ELR (cell line): ENCODE measurements at places on chromosomes 16 and 17.

GRCh38 chr17:42819939-42820535, 4.0 kb downstream of the BECN1 start:
- peak; percentile 85 for DNase-seq

- DNase-seq = peak; percentile 57
These were observed 71.6 kb downstream of the MYO1D start for GRCh38 chr17:32805029-32805976.

DNA sequence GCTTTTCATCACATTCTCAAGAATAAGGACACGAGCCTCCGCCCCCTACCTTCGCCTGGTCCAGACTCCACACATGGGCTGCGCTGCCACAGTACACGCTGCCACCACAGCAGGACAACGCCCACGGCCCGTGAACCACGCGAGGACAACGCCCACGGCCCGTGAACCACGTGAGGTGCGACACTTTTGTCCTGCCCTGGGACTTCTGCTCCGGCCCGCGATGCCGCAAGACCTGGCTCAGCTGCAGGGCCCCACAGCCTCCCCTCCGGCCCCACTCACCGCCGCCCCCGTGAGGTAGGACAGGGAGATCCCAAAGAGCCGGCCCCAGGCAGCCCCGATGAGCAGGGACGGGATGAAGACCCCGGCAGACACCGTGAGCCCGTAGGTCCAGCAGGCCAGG, 5.9 kb upstream of the CCDC154 start:
- DNase-seq = no peak

DNA sequence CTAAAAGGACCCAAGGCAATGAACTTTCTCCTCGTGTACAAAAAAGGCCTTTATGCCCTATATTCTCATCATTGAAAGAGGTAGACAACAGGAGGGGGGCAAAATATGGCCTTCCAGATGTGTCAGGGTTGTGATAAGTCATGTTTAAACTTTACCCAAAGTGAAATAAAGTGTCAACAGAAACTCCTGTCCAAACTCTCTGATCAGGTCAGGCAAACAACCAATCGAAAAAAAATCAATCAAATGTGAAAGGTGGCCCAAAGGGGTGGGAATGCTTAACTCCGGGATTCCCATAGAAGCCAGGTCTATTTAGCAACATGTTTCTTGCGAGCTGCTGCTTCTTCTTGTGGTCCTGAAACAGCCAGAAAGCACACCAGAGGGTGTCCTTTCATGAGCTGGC, 49.5 kb upstream of the SOX9 start:
- no peak for DNase-seq

DNA sequence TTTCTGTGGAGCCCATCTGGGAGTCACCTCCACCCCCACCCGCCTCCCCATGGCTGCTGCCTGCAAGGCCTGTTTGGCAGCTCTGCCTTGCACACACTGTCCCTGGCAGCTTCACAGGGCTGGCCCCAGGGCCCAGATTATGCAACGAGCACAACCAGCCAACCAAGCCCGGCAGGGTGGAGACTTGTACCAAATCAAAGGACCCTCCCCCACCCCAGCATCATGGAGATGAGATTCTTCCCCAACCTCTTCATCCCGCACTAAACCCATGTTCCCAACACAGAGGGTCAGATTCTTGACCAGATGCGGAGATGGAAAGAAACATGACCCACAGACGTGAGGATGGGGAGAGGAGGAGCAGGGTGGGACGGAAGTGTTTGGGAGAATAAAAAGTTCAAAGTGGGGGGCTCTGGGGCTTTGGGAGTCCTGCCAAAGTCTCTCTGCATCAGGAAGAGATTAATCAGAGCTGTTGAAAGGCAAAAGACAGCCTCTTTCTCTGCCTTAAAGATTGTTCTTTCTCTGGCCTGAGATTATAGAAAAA, 3.8 kb downstream of the SMARCD2 start:
- no peak for DNase-seq

DNA sequence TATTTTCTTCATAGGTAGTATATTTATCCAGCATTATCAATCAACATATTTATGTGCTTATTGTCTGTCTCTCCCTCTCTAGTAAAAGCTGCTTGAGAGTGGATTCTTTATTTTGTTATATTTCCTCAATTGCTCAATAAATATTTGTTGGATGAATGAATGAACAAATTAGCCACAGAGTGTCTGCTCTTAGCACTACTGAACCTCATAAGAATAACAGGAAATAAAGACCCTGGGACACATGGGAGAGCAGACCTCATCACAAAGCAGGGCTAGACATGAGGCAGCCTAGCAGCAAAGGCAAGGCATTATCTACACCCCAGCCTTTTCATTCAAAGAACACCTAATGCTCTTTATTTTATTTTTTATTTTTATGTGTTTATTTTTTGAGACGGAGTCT, 34.9 kb upstream of the TANC2 start:
- no peak for DNase-seq

GRCh38 chr17:77274096-77274845, 133.5 kb downstream of the SEC14L1 start:
- no peak for DNase-seq

- no peak for DNase-seq
These were observed 82.1 kb downstream of the MSI2 start for GRCh38 chr17:57338257-57338914.

DNA sequence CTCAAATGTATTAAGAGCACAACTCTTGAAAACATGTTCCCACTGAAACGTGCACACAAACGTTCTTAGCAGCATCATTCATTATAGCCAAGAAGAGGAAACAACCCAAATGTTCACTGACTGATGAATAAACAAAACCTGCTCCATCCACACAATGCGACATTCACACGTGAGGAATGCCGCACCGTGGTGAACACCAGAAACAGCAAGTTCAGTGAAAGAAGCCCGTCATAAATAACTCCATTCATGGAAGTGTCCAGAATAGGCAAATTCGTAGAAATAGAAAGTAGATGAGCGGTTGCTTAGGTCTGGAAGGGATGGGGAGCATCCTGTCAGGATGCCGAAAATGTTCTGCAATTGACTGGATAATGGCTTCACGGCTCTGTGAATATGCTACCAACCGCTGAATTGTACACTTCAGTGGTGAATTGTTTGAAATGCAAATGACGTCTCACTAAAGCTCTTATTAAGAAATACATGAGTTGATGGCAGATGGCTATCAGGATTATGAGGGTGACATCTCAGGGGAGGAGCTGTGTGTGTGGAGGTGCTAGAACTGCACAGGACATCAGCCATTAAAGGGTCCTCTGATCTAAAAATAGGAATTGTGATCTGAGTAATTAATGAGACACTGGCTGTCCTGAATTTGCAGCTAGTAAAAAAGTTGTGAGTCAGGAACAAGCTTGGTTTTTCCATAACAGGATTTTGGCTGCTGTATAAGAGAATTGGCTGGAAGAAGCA, 771.0 kb downstream of the KCNJ18 start:
- no peak for DNase-seq

GRCh38 chr16:13421726-13422125, 498.2 kb upstream of the ERCC4 start:
- DNase-seq = peak; percentile 18

DNA sequence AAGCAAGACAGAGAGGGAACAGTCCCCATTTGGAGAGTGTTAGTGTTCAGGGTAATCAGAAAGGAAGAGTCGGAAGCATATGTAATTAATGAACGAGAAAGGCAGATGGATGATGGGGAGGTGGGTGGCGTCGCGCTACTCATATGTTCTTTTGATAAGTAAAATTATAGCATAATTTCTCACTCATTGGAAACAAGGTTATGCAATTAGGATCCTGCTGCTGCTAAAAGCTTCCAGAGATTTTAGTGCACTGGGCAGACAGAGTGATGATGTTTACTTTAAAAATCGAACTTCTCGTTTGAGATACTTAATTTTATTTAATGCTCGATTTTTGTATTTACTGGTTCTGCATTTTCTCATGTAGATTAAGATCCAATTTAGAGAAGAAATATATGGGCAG, 96.2 kb downstream of the PRKCA start:
- no peak for DNase-seq

DNA sequence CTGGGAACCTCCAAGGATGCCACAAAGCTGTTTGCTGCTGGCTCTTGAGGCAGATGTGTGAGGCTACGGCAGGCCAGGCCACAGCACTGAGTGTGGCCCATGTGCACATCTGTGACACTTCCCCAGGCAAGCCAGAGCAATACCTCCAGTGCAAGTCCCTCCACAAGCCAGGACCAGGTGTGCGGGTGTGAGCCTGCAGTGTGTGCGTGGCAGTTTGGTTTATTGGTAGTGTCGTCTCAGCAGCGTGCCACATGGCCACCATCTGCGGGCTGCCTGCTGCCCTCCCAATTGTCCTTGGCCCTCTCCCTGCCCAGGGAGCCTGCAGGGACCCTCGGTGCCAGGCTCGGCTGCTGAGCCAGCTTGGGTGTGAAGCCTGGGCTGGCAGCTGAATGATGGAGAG, 9.9 kb upstream of the SREBF1 start:
- DNase-seq = no peak

GRCh38 chr17:19421926-19422325, 10.9 kb downstream of the RNF112 start:
- no peak for DNase-seq

GRCh38 chr17:74842146-74842598, 17.5 kb downstream of the GRIN2C start:
- DNase-seq = peak; percentile 59

GRCh38 chr17:31825961-31826691, 32.9 kb downstream of the COPRS start:
- peak; percentile 61 for DNase-seq

- DNase-seq = no peak
These were observed 71.0 kb downstream of the LGALS9 start for GRCh38 chr17:27701963-27702362.

GRCh38 chr16:84838383-84838948, 18.7 kb downstream of the CRISPLD2 start:
- DNase-seq = peak; percentile 54

DNA sequence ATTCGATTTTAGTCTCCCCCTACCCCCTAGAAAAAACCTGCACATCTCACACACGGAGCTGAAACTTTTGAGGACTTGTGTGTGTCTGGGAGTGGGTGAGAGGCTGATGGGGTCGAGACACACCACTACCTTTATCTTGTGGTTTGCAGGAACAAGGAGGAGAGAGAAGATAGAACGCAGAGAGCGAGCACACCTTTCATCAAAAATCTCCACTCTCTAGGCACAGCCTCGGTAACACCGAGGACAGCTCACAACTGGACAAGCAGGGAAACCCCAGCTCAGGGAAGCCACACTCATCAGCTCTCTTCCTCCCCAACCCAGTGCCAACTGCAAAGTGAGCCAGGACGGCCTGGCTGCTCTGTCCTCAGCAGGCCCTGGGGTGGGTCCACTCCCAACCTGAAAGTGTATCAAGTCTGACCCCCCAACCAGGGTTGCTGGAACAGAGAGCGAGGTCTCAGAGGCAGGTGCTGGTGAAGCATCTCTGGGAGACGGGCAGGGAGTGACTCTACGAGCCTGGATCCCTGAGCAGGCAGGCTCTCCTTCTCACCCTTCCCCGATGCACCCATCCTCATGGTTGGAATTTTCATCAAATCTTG, 5.2 kb upstream of the GHDC start:
- no peak for DNase-seq

- DNase-seq = peak; percentile 13
These were observed 99.2 kb downstream of the NTN1 start for GRCh38 chr17:9120471-9120870.

- peak; percentile 85 for DNase-seq
These were observed 787 bp downstream of the NT5C start for GRCh38 chr17:75130632-75131277.

DNA sequence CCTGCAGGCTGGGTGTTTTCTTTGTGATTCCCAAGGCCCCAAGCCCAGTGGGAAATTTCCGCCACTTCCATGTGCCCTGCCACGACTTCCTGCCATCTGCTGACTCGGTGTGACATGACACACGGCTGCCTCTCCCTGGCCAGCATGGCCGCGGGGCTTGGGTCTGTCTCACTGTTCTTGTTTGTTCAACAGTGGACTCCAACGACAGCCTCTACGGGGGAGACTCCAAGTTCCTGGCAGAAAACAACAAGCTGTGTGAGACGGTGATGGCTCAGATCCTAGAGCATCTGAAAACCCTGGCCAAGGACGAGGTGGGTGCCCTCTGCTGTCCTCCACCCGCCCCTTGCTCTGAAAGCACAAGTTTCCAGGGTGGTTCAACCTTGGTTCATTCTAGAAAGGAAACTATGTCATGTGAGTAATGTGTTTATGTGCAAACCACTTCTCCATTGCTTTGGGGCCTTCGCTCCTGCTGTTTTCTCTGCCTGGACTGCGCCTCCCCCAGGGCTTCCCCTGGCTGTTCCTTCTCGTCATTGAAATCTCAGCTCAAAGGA, 26.8 kb downstream of the KNOP1 start:
- DNase-seq = peak; percentile 45

DNA sequence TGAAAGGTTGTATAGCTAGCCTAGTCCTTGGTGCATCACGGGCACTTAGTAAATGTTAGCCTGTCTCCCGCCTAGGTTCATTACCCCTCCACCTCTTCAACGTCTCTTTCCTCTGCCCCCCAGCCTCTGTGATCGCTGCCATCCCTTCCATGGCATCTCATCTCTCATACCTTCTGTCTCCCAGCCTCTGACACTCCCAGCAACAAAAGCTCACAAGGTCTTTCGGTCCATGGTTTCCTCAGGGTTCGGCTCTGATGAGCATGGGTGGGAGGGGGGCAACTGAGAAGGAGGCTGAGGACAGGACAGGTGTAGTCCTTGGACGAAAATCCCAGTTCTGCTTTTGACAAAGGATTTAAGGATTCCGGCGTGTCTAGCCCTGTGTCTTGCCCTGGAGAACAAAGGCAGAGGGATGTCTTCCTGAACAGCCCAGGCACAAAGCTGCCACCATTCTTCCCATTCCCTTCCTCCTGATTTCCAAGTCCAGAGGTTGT, 16.7 kb downstream of the CCR7 start:
- DNase-seq = no peak

GRCh38 chr17:39753514-39754160, 15.9 kb downstream of the GRB7 start:
- DNase-seq = peak; percentile 40

- DNase-seq = peak; percentile 93
These were observed 29.0 kb downstream of the GLG1 start for GRCh38 chr16:74577882-74578366.

DNA sequence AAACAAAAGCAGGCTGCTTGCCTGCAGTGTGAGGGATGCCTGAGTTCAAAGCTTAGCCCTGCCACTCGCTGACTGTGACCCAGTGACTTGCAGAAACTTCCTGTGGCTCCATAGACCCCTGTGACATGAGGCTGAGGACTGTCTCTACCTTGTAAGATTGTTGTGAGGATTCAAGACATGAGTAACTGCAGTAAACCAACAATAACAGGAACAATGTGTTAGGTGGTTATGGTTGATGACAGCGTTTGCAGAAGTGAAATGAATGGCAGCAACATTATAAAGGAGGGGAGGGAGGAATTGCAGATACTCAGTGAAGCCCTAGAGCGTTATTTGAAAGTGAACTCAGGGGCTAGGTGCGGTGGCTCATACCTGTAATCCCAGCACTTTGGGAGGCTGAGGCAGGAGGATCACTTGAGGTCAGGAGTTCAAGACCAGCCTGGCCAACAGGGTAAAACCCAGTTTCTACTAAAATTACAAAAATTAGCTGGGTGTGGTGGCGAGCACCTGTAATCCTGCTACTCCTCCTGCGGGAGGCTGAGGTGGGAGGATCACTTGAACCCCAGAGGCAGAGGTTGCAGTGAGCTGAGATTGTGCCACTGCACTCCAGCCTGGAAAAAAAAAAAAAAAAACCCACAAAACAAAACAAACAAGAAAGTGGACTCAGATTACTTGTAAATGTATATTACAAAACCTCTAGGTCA, 33.5 kb upstream of the EMP2 start:
- DNase-seq = no peak
